ENCODE measurements at places on chromosomes 13 and 19.

- DNase-seq, result no peak
Observed at GRCh38 chr19:369876-370275, 25.3 kb upstream of the MIER2 start.

GRCh38 chr13:23365652-23366051 is 67.8 kb downstream of the SACS start:
- DNase-seq, result no peak

DNA sequence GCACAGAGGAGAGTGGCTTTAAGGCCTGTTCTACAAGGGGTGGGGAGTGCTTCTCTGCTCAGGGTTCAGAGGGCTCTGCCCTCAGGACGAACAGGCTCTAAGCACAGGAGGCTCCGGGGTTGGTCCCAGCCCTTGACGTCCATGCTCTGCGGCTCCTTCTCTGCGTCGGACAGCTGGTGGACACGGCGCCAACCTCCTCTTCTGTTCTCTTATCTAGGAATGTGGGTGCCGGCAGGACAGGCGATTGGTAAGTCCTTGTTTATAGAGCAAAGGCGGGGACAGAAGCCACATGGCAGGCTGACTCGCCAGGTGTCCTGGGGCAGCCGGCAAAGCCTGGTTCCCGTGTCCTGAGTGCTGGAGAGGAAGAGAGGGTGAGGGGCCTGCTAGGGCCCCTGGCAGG is 8.4 kb upstream of the RPS15 start:
- no peak for DNase-seq

DNA sequence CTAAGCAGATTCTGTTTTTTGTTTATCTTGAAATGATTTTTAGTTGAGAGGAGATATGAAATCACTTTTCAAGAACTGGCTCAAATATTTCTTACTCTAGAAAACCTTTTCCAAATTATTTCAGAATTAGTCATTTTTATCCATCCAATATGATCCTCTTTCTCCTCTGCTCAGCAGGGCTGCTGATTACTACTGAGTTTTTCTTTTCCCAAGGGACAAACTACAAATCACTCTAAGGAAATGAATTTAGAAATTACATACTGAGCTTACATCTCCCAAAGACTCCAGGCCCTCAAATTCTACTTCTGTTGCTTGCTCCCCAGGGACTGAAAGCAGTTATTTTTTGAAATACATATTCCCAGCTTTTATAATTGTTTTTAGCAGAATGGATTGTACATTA is 87.4 kb upstream of the UFM1 start:
- no peak for DNase-seq

- no peak for DNase-seq
Observed at GRCh38 chr19:10625003-10625761, at the start of gene SLC44A2. SLC44A2 (plus strand) TSS chr19:10625553; CDS start chr19:10625634, 81 bp downstream.

GRCh38 chr19:18433735-18434398 is 4.1 kb downstream of the ISYNA1 start:
- DNase-seq, result no peak

DNA sequence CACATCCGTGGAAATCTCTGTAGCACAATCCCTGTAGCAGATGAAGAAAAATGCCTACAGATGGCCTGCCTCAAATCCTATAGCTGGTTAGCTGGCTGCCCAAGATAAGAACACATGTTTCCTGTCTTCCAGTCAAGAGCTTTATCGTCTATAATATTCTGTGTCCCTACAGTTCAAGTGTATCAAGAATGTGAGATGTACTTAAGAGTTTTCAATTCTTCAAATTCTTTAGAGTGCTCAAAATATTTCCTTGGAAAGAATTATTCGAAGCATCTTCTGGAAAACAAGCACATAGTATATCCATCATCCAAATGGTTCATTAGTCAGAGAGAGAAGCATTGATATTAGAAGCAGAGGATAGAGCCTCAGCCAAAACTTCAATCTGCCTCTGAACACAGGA is 239.8 kb downstream of the COG6 start:
- no peak for DNase-seq

DNA sequence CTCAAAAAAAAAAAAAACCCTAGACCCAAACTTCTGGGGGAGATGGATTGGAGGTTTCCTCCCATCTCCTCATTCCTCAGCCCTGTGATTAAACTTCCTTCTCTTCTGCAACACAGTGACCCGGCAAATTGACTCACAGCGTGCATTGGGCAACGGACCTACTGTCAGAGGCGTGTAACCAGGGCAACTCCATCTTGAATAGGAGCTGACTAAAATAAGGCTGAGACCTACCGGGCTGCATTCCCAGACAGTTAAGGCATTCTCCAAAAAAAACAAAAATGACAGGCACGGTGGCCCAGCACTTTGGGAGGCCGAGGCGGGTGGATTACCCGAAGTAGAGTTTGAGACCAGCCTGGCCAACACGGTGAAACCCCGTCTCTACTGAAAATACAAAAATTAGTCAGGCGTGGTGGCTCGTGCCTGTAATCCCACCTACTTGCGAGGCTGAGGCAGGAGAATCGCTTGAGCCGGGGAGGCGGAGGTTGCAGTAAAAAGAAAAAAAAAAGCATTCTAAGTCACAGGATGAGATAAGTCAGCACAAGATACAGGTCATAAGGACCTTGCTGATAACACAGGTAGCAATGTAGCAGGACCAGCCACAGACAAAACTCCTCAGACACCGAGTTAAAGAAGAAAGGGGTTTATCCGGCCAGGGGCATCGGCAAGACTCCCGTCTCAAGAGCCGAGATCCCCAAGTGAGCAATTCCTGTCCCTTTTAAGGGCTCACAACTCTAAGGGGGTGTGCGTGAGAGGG is 5.4 kb upstream of the NLRP7 start:
- no peak for DNase-seq

DNA sequence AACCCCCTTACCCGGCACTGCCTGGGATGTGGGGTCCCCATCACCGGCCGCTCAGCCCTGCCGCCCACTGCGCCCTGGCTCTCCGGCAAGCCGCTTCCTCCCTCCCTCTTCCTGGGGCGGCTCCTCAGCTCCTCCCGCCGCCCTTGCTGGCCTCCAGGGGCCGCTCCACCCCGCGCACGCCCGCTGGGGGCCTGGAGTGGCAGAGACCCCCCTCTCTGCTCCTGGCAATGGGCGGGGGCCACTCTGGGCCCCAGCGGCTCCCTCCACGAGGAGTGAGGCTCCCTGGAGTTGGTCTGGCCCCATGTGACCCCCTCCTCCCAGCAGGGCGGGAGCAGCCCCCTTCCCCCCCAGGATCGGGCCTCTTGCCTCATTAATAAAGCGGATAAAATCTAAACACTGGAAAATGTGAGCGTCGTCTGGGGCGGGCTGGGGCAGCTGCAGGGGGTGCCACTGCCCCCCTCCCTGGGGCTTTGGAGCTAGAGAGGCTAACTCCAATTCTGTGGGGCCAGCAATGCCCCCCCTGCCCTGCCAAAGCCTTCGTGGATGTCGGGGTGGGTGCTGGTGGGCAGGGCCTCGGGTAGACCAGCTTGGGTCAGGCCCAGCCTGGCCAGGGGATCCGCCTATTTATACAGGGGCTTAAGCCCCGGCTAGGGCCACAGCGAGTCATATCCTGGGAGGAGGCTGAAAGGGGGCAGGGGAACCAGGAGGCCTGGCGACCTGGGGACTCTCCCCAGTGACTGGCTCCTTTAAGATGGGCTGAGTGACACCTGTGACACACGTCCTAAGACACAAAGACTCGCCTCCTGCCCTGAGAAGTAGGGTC is at the start of gene PTGER1:
TSS of gene PTGER1 (minus strand) at position 104 of the 823 bp plus-strand sequence. CDS start 1,034 bp downstream, outside the sequence.
- no peak for DNase-seq

GRCh38 chr13:29496241-29496712 is 99.2 kb downstream of the SLC7A1 start:
- no peak for DNase-seq

DNA sequence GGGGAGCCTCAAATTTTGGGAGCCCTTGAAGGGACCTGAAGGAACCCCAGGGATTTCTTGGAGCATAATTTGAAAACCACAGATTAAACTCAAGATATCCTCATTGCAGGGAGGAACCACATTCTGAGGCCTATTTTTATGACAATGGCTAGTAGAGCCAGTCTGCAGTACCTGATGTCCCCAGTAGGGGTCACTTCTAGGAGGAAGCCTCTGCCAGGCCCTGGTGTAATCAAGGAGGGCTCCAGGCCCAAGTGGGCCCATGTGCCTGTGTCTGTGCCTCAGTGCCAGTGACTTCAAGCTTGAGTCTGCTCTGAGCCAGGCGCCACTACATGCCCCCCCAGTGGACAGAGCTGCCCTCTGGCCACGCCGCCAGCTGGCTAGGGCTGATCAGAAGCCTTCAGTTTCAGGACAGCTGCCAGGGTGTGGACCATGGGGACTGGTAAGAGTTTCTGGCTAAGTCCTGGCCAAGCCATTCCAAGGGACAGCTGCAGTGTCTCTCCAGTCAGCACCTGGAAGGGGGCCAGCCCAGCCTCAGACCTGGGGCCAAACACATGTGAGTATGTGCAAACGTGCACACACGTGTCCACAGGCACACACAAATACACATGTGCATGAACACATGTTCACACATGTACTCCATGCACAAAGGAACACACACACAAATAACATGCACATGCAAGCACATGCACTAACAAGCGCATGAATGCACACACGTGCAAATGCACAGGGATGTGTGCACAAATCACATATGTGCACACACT is 20.5 kb upstream of the SLC7A10 start:
- no peak for DNase-seq

DNA sequence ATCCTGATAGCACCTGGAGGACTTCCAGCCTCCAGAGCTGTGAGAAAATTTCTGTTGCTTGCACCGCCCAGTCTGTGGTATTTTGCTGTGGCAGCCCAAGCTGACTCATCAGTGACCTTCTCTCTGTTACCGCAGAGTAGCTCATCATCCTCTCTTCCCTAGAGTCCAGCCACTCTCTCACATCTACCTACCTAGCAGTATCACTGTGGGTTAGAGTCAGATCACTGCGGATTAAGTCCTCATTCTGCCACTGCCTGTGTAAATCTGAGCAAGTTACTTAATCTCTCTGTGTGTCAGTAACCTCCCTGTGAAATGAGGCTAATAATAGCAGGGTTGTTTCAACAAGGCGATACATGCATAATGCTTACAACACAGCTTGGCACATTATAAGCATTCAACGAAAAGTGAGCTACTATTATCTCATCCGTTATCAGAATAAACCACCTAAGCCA is 40.3 kb upstream of the USPL1 start:
- DNase-seq, result peak; percentile 7

GRCh38 chr13:25421612-25422011 is 49.8 kb downstream of the ATP8A2 start:
- no peak for DNase-seq

DNA sequence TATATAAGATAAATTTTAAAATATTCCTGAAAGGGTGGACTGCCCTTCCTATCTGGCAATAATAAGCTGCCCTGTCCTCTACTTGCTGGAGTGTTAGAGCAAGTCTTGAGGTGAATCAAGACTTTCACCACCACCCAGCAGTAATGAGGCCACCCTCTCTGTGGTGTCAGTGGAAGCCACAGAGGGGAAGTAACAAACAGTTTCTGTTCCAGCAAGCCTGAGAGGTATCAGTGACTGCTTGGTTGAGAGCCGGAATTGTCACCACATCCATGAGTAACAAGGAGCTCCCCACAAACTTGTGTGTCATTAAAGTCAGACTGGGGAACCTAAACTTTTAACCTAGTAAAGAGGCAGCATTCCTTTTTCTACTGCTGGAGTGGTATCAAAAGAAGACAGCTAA is 532.7 kb upstream of the SPRY2 start:
- no peak for DNase-seq

- DNase-seq, result no peak
Observed at GRCh38 chr13:113272031-113272430, 25.0 kb upstream of the LAMP1 start.

DNA sequence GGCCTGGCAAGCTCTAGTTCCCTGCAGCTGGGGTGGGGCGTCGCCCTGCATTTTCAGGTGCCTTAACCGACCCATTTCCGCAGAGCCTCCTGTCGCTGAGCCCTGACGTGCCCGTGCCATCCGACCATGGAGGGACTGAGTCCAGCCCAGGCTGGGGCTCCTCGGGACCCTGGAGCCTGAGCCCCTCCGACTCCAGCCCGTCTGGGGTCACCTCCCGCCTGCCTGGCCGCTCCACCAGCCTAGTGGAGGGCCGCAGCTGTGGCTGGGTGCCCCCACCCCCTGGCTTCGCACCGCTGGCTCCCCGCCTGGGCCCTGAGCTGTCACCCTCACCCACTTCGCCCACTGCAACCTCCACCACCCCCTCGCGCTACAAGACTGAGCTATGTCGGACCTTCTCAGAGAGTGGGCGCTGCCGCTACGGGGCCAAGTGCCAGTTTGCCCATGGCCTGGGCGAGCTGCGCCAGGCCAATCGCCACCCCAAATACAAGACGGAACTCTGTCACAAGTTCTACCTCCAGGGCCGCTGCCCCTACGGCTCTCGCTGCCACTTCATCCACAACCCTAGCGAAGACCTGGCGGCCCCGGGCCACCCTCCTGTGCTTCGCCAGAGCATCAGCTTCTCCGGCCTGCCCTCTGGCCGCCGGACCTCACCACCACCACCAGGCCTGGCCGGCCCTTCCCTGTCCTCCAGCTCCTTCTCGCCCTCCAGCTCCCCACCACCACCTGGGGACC is 1.2 kb downstream of the ZFP36 start:
- DNase-seq, result no peak

DNA sequence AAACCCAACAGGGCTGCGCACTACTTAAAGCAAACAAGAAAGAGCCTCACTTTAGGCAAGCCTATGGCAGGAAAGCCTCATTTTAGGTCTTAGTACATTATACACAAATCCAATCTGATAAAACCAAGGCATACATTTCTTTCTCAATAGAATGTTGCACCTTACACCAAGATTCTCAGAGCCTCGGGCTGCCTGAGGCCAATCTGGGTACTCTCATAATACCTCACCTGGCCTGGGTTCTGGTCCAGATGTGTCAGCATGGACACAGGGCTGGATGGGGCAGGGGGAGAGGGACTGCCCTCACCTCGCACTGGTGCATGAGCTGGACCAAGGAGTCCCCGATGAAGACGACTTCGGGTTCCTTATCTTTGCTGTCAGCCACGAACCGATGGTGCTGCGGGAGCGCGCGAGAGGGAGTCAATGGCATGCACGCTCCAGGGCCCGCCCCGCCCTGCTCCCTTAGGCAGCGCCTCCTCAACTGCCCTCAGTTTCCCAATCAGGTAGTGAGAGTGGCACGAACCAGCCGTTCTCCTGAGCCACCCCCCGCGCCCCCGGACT is at the start of gene PRR19:
TSS of gene PRR19 (plus strand) at position 487 of the 558 bp plus-strand sequence. CDS start 7,453 bp downstream, outside the sequence.
- DNase-seq, result no peak

DNA sequence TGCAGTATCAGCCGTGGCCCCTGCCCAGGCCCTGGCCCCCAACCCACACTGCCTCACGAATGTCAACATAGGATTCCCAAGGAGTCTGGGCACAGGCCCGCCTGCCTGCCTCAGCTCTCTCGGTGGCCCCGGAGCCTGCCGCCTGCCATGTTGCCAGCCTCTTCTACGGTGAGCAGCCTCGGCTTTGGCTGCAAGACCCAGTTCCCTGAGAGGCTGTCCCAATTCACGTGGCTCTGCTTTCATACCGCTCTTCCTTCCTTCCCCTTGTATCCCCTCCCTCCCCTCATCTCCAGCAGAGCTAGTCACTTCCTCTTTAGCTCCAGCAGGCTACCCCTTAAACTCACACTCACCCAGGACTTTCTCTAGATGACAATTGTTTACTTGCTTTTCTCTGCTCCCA is 42.7 kb downstream of the SERP2 start:
- peak; percentile 14 for DNase-seq

Measured in kidney capillary endothelial cell (primary cell).